ENCODE measurements at places on chromosomes 11 and 22.

GRCh38 chr22:39409516-39410029 is 10.0 kb downstream of the TAB1 start:
- DNase-seq, result no peak

DNA sequence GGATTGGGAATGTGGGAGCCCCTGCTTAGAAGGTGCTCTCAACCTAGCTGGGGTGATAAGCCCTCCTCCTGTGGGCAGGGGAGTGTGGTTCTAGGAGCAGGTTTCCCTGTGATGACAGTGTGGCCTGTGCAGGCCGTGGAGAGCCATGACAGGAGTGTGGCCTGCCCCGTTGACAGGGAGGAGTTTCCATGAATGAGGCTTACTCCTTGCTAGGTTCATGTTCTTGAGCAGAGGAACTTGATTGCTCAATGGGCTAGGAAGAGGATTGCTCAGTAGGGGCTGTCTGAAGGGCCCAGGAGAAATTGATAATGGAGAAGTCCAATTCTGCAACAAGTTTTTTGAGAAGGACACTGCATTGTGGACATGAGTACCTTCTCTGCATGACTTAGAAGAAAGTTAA is 92.0 kb downstream of the PPP6R3 start:
- no peak for DNase-seq

GRCh38 chr11:31861011-31861410 is 49.9 kb upstream of the PAX6 start:
- DNase-seq, result no peak

GRCh38 chr11:33897761-33898375 is 6.0 kb upstream of the LMO2 start:
- DNase-seq, result no peak

GRCh38 chr22:41822317-41823057 is 10.4 kb upstream of the SREBF2 start:
- DNase-seq, result no peak

- DNase-seq, result no peak
These were observed 60.2 kb upstream of the SORL1 start for GRCh38 chr11:121391914-121392313.

DNA sequence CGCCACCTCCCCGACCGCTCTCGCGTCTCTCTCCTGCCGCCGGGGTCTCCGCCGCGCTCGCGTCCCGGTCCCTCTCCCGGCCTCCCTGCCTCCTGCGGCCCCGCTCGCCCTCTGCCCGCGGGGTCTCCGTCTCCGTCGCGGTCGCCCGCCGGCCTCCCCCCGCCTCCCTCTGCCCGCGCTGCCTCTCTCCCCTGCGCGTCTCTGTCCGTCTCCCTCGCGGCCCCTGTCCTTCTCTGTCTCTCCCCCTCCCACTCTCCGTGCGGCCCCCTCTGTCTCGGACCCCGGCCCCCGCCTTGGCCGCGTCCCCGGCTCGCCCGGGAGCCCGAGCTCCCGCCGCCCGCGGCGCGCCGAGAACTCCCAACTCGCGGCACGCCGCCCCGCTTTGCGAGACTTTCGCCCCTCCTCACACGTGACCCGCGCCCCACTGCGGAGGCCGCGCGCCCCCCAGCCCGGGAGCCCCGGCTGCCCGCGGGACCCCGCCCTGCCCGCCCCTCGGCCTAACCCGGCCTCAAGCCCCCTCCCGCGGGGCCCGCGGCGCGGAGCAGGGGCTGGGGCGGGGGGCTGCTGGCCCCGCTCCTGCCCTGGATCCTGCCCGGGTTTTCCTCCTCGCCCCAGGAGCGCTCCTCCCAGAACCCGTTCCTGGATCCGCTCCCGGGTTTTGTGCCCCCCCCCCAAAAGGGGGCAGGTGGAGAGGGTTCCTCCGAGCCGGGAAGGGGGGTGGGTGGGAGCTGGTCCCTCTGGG is 702 bp upstream of the KCNJ4 start:
- DNase-seq, result no peak

DNA sequence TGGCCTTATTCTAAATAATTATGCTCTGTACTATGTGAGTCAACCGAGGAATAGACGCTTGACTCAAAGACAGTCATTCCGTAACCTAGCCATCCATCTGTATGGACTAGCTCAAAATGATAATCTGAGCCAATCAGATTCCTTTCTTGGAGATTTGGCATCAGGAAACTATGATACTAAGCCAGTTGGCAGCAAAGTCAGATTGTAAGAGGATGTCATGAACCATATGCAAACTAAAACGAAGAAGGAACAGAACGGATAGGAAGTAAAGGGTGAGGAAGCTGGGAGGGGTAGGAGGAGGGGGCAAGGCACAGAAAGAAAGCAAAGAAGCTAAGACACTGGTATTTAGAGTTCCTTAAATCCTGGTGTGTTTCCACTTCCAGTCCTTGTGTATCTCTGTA is 10.7 kb upstream of the SESN3 start:
- DNase-seq, result no peak

DNA sequence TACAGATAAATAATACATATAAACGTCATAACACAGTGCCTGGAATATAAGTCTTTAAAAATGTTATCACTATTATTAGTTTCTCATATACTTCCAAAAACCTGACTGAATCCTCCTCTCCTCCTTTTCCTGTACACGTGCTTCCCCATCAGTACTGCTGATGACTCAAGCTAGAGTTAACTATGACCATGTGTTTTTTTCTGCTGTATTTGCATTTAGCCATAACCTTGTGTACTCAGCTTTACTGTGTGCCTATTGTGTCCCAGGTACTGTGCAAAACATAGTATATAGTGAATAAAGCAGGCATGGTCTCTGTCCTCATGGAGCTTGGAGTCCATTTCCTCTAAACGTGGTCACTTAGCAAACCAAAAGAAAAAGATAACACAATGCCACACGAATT is 56.5 kb upstream of the ARHGAP32 start:
- no peak for DNase-seq

DNA sequence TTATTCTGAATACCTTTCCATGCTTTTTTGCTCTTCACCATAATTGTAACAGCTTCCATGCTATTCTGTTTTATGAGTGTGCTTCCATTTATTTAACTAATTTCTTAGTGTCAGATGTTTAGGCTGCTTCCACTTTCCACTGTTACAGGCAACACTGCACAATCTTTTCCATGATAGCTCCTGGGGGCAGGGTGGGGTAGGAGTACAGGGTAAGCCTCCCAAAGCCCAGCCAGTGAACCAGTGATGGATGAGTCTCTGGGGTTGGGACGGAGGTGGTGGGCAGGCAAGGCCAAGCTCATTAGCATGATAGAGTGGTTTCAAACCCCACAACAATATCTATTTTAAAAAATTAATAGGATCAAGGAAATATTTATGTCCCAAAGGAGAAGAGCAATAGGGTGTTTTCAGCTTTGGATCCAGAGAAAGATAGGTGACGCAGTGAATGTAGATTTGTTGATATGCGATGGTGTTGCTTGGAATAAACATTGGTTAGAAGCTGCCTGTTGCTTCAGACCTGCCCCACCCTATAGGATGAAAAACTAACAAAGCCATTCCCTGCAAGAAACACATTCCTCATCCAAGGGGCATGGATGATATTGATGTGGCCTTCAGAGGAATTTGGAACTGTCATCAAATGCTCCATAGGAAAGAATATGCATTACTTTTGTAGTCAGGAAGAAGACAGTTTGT is 17.1 kb upstream of the ELF5 start:
- DNase-seq, result no peak

GRCh38 chr11:17516551-17517150 is 27.6 kb downstream of the USH1C start:
- no peak for DNase-seq

DNA sequence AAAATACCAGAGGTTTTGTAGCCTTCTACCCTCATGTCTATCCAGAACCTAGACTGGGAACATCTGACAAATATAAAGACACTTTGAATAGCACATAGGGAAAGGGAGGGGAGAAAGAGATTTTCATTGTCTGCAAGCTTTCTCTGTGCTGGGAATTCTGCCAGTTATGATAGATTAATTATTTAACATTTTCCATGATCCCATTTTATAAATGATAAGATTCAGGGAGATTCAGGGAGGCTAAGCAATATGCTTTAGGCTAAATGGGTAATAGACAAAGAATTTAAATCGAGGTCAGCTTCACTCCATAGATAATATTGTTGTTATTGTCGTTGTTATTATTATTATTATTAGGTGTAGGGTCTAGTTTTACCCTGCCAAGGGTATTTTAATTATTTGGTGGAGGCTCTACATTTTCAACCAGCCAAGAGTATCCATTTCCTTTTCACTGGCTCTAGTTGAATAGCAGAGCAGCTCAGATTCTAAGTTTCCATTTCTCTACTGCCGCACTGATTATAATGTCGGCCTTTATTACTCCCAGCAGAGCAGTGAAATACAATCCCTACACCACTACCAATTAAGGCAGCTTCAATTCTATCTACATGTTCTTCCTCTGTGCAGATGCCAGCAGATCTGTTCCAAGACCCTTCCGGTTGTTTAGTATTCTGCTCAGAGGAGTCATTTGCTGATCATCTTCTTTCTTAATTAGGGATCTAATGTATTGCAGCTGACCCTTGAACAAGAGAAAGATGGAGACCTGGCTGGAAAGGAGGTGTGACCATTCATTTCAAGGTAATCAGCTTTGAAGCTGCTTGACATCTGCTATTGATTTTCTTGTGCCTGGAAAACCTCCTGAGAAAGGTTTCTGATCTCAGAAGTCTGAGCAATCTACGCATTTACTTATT is 23.8 kb upstream of the SYN3 start:
- DNase-seq, result no peak

All from CD4-positive, alpha-beta T cell treated with Interferon gamma for 1 hour (primary cell).